ENCODE measurements at places on chromosomes 11 and 22.

DNA sequence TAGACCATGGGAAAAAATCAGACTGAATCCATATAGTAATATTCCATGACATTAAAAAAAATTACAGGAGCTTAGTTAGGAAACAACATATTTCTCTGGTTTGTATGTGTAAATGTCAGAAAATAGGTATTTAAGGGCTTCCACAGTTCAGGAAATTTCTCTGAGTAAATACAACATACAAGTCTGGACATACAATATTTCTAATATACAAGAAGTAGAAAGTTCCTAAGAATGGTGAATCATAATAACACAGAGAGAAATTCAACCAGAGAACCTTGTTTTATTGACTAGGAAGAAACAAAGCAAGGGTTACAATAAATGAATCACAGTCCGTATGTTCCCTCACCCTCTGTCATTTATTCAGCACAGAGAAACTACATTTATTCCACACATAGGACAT lies 532.7 kb upstream of the FAT3 start:
- no peak for DNase-seq

DNA sequence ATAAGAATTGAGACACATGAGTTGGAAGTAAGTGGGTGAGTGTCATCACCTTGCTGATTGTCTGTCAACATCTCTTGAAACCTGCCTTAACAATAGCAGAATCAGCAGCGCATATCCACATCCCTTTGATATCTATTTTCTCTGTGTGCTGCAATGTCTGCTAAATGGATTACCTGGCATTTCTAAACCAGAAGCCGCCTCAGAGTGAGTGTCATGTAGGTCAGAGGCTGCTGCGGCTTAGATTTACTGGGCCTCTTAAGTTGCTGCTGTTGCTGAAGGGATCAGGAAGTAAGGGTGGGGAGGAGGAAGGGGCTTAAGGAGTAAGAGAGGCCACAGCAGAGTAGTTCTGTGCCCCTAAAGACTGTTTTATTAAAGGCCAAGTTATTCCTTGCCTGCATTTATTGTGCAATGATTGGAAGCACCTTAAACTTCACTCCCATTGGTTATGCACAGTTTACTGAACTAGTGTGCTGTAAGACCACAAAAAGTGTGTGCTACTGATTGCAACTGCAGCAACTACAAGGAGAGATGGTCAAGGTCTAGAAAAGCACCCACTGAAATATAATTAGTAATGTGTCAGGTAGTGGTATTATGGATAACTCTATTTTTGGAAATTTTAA lies 29.8 kb upstream of the TMEM41B start:
- DNase-seq = no peak

GRCh38 chr11:72069787-72070251 lies 10.5 kb downstream of the NUMA1 start:
- DNase-seq = peak; percentile 32

- DNase-seq = no peak
Measured at GRCh38 chr11:64441127-64441526, 82.2 kb downstream of the RPS6KA4 start.

DNA sequence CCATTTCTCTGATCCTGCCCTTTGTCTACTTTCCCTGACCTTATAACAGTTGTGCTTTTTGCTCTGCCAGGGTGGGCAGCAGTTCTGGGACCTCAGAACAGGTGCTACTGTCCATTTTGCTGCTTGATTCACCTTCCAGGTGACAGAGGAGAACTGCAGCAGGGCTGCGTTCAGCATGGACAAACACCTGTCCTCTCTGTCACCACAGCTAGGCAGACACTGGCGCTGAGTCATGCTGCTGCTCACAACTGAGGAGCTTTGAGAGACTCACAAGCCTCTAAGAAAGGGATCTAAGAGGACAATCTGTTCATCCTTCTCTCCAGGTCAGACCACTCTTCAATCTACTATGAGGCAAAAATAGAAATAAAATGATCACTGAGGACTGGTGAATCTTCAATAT lies 1144.5 kb upstream of the CCDC90B start:
- peak; percentile 2 for DNase-seq

DNA sequence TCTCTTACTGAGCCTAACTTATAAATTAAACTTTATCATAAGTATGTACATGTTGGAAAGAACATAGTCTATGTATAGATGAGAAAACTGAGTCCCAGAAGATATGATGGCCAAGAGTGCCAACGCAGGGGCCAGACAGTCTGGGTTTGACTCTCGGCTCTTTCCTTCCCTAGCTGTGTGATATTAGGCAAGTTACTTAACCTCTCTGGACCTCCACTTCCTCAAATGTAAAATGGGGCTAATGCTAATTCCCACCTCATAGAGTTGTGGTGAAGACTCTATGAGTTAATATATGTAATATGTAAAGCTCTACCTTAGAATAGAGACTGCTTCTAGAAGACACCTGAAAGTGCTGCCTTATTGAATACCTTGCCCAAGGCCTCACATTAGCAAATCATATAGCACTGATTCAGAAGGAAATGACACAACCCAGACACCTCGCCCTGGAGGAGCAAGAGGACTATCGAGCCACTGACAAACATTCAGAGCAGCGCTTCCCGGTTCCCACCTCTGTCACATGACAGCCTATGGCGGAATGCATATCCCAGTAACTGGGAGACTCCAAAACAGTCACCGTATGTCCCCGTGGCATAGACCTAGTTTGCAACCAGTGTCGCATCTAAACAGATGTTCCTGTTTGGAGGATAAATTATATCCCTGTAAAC lies 11.3 kb upstream of the CCDC86 start:
- DNase-seq = no peak

- no peak for DNase-seq
Measured at GRCh38 chr22:47847131-47847890, 1084.9 kb downstream of the TBC1D22A start.

DNA sequence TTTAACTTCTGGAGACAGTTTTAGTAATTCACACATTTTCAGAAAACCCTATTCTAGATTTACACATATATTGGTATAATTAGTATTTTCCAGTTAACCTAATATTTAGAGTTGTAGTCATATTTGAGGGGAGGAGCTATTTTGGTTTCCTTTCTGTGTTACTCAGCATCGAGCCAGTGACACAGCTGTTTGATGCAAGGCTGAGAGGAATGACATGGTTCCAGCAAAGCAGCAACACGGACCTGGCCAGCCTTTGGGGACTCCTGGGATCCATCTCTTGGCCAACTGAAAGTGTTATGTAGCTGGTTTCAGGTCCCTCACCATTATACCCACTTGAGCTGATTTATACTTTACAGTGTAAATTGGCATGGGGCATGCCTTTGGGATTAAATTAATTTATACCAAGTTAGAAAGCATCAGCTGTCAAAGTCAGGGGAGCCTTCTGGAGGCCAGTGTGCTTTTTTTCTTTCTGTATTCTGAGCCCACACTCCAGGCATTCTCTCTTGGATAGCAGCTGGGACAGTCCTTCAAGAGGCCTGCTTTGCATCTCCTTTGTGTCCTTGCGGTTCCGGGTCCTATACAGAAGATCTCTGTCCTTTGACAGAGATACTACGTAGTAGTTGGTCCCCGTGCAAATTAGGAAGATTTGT lies 91.3 kb upstream of the SLC25A18 start:
- DNase-seq = no peak

GRCh38 chr22:24455751-24456426 lies 28.5 kb downstream of the ADORA2A start:
- no peak for DNase-seq

GRCh38 chr22:23236026-23236425 lies 55.7 kb downstream of the BCR start:
- DNase-seq = no peak

DNA sequence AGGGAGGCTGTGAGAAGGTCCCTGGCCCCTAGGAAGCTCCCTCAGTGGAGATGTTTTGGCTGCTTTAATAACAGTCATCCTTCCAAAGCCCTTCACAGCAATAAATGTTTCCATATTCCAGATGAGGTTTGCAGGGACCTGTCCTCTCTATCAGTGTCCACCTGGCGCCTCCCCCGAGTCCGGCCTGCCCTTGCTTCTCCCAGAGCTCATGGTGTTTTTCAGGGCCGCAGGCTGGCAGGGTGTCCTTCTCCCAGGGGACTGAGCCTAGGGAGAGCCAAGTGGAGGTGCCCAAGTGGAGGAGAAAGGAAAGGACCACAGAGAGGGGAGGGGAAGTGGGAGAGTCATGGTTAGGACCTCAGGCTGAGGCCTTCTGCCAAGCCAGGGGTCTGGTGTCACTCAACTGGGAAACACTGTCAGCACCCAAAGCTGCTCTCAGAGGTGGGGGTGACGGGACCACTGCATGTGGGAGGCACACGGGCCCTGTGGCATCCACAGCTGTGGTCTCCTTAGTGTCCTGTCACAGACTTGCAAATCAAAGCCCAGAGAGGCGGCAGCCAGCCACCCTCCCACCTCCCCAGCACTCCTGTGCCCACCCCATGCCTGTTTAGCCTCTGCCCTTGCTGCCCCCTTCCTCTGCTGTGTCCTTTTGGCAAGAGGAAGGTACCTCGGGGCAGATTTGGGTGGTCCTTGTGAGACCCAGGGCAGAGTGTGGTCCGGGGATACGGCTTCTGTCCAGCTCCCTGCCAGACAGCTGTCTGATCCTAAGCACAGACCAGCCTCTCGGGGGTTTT lies 6.4 kb downstream of the DERL3 start:
- DNase-seq = no peak

- DNase-seq = no peak
Measured at GRCh38 chr22:43188829-43189545, 2.1 kb upstream of the TTLL12 start.

DNA sequence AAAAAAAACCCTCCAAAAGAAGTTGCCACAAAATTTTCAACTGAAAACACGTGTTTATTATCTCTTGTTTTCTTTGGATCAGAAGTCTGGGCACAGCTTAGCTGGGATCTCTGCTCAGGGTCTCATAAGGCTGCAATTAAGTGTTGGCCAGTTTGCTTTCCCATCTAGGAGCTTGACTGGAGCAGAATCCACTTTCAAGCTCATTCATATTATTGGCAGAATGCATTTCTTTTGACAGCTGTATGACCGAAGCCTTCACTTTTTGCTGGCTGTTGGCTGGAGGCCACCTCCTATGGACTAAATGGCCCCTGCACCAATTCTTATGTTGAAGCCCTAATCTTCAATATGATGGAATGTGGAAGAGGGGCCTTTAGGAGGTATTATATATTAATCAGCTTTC lies 139.6 kb downstream of the DDX10 start:
- DNase-seq = no peak

DNA sequence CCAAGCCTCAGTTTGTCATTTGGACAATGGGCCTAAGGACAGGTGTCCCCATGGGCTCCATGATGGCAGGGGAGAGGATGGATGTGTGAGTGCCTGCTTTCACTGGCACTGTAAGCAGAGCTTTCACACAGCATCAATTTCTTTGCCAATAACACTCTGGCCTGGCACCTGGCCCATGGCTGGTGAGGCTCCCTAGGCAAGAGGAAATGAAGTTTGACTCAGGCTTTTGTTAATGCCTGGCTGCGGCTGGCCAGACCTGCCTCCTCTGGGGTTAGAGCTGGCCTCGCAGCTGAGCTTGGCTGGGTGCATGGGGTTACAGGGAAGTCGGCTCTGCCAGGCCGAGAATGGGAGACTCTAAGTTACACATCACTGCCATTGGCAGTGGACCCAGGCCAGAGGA lies 30.0 kb upstream of the SEZ6L start:
- peak; percentile 53 for DNase-seq

- no peak for DNase-seq
Measured at GRCh38 chr22:31748490-31748889, 1.4 kb downstream of the PRR14L start.

All from anterior cingulate cortex (tissue), 58 donors.